ENCODE measurements at places on chromosomes 6 and 20.

DNA sequence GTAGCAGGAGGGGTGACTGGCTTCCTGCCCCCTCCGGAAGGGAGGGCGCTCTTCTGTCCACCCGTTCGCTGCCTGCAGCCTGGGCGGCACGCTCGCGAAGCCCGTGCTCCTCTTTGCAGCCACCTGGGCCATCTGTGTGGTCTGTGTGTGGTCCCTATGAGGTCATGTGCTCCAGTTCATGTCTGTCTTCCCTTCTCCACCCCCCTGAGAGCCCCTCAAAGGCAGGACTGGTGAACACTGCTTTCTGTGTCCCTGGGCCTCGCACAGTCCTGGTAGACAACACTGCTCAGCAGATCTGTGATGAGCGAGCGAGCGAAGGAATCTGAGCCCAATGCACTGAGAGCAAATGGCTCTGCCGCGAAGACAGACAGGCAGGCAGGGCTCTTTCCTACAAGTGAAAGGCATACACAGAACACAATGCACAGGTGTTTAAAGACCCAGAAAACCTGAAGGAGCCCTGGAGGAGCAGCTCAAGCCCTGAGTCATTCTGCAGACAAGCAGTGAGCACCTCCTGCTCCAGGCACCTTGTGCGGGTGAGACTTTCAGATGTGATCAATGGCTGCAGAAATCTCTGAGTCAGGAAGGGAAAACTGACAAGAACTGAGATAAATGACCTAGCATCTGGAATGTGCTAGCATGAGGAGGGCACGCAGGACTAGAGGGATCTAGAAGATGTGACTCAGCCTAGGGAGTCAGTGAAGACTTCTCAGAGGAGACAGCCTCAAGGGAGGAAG, 27.1 kb downstream of the PPP1R3G start:
- no peak for DNase-seq

- no peak for DNase-seq
These were observed 161.0 kb downstream of the NFATC2 start for GRCh38 chr20:51381557-51381956.

DNA sequence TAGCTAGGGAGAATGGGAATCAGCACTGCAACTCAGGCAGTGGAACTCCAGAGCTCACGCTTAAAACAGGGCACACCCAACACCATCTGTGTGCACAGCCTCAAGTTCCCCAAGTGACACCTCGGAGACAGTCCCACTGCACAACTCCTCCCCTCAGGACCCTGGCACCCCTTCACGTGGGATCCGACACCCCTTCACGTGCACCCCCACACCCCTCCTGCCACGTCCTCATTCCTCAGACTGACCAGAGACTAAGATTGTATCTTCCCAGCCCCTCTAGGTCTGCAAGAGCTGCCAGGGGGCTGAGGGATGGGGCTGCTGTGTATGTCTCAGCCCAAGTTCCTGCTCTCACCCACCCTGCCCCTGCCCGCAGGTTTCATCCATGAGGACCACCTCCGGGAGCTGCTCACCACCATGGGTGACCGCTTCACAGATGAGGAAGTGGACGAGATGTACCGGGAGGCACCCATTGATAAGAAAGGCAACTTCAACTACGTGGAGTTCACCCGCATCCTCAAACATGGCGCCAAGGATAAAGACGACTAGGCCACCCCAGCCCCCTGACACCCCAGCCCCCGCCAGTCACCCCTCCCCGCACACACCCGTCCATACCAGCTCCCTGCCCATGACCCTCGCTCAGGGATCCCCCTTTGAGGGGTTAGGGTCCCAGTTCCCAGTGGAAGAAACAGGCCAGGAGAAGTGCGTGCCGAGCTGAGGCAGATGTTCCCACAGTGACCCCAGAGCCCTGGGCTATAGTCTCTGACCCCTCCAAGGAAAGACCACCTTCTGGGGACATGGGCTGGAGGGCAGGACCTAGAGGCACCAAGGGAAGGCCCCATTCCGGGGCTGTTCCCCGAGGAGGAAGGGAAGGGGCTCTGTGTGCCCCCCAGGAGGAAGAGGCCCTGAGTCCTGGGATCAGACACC, 7.6 kb downstream of the MYL9 start:
- no peak for DNase-seq

- no peak for DNase-seq
These were observed 59.2 kb upstream of the FNDC1 start for GRCh38 chr6:159110013-159110412.

GRCh38 chr20:44836601-44837120, 26.3 kb upstream of the RIMS4 start:
- DNase-seq: no peak

DNA sequence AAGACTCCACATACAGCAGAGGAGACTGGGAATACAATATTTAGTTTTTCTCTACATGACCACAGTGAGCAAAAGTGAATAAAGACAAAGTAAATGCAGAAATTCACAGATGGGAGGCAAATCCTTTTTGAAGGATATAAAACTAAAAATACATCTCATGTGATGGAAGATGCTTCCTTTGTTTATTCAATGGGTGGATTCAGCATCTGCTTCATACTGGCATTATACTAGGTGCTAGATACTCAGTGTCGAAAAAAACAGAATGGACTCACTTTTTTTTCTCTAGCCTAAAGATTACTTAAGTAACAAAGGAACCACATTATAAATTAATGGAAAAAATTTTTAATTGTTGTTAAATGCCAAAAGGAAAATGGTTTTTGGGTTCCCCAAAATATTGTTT, 216.2 kb downstream of the TRDN start:
- no peak for DNase-seq

GRCh38 chr20:59939052-59939878, 840 bp downstream of the PPP1R3D start:
- no peak for DNase-seq

- DNase-seq: no peak
These were observed 49.2 kb downstream of the ARID1B start for GRCh38 chr6:156826290-156826955.

DNA sequence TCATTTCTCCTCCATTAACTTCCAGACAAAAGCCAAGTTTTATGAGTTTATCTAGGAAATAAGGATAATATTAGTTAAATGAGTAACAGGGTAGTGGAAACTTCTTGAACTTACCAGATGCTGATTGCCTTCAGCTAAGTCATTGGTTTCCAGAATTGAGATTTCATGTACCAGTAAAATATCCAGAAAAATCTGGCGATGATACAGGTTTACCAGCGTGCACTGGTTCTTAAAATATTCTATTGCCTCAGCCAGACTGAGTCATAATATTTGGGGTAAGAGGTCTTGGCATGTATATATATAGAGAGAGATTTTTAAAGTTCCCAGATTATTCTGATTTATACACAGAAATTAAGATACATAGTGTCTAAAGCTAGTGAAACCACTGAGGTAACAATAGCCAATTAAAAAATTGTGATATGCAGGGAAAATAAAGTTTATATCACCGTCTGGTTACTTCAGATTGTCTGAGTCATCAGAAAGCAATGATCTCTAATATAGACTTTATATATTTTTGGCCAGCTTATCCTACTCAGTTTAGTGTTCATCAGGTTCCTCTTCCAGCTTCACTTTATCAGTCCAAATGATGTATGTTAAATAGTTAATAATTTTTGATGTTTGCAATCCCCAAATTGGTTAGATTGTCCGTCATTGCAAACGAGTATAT, 39.5 kb upstream of the SDHAF4 start:
- no peak for DNase-seq

DNA sequence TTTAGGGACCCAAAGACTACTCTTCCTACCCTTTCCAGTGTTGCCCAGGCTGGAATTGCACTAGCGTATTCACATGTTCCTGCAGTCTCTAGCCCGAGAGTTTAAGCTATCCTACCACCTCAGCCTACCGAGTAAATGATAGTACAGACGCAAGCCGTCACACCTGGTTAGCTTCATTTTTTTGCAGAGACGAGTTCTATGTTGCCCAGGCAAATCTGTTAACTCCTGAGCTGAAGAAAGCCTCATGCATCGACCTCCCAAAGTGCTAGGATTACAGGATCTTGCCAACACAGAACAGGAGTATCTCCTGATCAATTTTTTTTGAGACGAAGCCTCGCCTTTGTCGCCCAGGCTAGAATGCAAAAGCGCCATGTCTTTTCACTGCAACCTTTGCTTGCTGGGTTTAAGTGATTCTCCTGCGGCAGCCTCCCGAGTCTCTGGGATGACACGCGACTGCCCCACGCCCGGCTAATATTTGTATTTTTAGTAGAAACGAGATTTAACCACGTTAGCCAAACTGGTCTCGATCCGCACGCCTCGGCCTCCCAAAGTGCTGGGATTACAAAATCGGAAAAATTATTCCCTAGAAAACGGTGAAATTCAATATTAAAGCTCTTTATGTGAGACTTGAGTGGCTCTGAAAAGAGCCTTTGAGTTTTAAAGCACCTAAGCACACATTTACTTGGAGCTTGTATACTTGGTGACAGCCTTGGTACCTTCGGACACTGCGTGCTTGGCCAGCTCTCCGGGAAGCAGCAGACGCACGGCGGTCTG, 128.5 kb downstream of the HFE start:
- DNase-seq: peak; percentile 55

- no peak for DNase-seq
These were observed 10.1 kb downstream of the JARID2 start for GRCh38 chr6:15255909-15256395.

DNA sequence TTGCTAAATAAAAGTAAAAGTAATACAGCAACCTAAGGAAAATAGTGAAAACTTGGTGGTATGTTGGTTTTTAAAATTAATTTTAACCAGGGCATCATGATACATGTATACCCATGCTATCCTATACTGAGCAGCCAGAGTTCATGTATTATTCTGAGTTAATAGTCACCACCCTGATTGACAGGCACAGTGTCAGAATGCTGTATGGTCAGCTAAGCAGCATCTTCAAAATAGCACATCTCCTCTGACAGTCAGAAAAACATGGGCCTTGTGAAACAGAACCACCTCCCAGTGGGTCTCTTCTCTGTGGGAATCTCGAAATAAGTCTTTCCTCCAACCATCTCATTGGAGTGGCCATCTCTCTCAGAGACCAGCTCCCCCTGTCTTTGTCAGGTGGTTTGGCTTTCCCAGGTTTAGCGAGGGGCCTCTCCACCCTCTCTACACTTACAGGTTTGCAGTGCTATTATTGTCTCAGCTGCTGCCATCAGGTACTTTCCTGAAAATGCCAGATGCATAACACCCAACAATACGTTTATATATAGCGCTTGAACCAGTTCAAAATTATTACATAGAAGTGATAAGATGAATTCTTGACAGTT, 47.1 kb upstream of the RNF8 start:
- DNase-seq: no peak
